ENCODE measurements at places on chromosomes 4 and X. TPM values are rescaled to one million over a fixed set of nuclear protein-coding genes. Genes with fewer than 3 reads are reported as not detected.

CFAP97 gene
- 48.6 TPM for total RNA-seq

DIPK2B gene
- total RNA-seq, result not detected

TREX2 gene
- total RNA-seq, result 0.74 TPM

RTL3 gene
- total RNA-seq, result not detected

SCRG1 gene
- not detected for total RNA-seq

Measured in activated CD4-positive, alpha-beta memory T cell treated with anti-CD3 and anti-CD28 coated beads for 36 hours (primary cell).